ENCODE measurements at places on chromosomes 11 and 22. TPM values are rescaled to one million over a fixed set of nuclear protein-coding genes. Genes with fewer than 3 reads are reported as not detected.

CAT gene
- 46.4 TPM for polyA plus RNA-seq

ARHGEF17 gene
- polyA plus RNA-seq: 7.9 TPM

DYNC2H1 gene
- 14.1 TPM for polyA plus RNA-seq

TSPAN18 gene
- 8.4 TPM for polyA plus RNA-seq

OR4D5 gene
- not detected for polyA plus RNA-seq

PATE4 gene
- polyA plus RNA-seq: not detected

CCDC134 gene
- polyA plus RNA-seq: 6.6 TPM

GLYAT gene
- not detected for polyA plus RNA-seq

ALDH3B1 gene
- not detected for polyA plus RNA-seq

HBB gene
- not detected for polyA plus RNA-seq

CALCA gene
- polyA plus RNA-seq: not detected

ZP1 gene
- polyA plus RNA-seq: 1.5 TPM

OVOL1 gene
- not detected for polyA plus RNA-seq

ZNF215 gene
- polyA plus RNA-seq: 0.38 TPM

PLA2G3 gene
- polyA plus RNA-seq: not detected

YWHAH gene
- polyA plus RNA-seq: 300 TPM

ACTN3 gene
- polyA plus RNA-seq: not detected

MOV10L1 gene
- polyA plus RNA-seq: not detected

ANO1 gene
- polyA plus RNA-seq: not detected

HBE1 gene
- not detected for polyA plus RNA-seq

OR9G4 gene
- not detected for polyA plus RNA-seq

UPK3A gene
- polyA plus RNA-seq: not detected

NOX4 gene
- 0.71 TPM for polyA plus RNA-seq

TSPO gene
- not detected for polyA plus RNA-seq

RASL10A gene
- 0.26 TPM for polyA plus RNA-seq

APOA5 gene
- polyA plus RNA-seq: not detected

NXPE4 gene
- not detected for polyA plus RNA-seq

RBFOX2 gene
- polyA plus RNA-seq: 529 TPM

PRG3 gene
- not detected for polyA plus RNA-seq

THRSP gene
- polyA plus RNA-seq: not detected

P2RX6 gene
- 0.17 TPM for polyA plus RNA-seq

RAB36 gene
- 3.2 TPM for polyA plus RNA-seq

SCGB2A2 gene
- polyA plus RNA-seq: not detected

FGF3 gene
- 6.0 TPM for polyA plus RNA-seq

APOBEC3A gene
- not detected for polyA plus RNA-seq

TXNRD2 gene
- 3.5 TPM for polyA plus RNA-seq

USP2 gene
- polyA plus RNA-seq: 0.59 TPM

PLAAT3 gene
- polyA plus RNA-seq: not detected

CASP5 gene
- polyA plus RNA-seq: not detected

P2RY2 gene
- polyA plus RNA-seq: not detected

UBASH3B gene
- polyA plus RNA-seq: 4.2 TPM

MRGPRX3 gene
- not detected for polyA plus RNA-seq

FREY1 gene
- polyA plus RNA-seq: not detected

SYNGR1 gene
- 68.4 TPM for polyA plus RNA-seq

OR8D4 gene
- not detected for polyA plus RNA-seq

TRPC6 gene
- 0.30 TPM for polyA plus RNA-seq

KLHDC7B gene
- not detected for polyA plus RNA-seq

BIK gene
- polyA plus RNA-seq: 3.1 TPM

C11orf86 gene
- not detected for polyA plus RNA-seq

NXPE2 gene
- 0.20 TPM for polyA plus RNA-seq

LRRC74B gene
- polyA plus RNA-seq: not detected

IGLL1 gene
- not detected for polyA plus RNA-seq

OR8H3 gene
- not detected for polyA plus RNA-seq
